ENCODE measurements at places on chromosomes 3 and 15.

DNA sequence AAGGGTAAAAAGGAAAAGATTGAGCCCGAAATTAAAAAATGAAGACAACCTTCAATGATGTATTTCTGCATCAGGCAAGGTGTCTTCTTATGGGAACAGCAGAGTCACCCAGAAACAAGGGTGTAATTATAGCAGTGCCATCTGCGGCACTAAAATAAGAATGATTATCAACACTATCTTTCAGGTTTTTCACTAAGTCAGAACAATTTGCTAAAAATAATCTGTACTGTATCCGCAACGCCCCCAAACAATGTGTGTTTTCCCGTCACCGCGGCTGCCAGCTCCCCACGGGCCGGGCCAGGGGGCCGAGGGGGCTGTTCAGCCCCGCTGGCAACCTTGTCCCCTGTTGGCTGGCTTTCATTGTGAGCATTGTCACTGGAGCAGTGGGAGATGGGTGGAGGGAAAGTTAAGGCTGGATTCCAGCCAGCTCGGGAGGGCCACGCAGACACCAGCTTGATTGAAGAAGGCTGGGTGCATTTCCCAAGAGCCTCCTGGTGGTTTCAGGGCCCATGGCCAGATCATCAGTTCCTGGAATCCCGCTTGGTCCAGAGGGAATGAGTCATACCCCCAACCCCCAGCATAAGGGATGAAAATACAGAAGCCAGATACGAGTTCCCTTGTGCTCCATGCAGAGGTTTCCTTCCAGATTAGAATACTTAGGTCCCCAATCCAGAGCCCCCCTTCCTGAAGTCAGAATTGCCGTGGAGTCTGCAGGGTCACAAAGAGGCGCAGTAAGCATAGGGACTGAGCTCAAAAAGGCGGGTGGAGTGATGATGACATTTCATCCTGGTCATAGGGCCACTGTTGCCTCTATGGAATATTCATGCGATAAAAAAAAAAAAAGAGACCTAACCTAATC is 90.2 kb upstream of the KLF13 start:
- DNase-seq: peak; percentile 36

DNA sequence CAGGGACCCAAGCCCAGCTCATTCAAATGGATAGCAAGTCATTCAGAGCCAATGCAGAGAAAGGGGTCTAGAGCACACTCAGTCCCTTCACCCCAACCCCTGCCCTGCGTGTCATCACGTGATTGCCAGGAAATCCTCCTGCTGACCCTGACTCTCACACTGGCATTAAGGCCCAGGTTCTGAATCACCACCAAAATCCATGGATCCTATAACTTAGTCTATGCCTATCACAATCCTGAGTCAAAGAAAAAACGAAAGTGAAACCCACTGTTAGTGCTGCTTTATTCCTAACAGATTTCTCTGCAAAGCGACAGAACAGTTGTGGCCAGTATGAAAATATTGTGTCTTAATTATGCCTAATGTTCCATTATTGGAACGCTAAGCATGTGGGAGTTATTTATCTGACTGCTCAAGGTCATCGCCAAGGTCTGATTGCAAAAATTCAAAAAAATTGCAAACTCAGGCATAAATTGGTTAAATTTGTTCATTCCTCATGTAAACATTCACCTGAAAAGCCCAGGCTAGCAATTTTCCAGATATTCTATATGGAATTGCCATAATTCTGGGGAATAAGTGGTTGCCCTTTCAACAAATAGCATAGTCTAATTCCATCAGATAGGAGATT is 108.7 kb upstream of the EIF1B start:
- DNase-seq: no peak

- DNase-seq: no peak
These were observed 26.2 kb downstream of the AAGAB start for GRCh38 chr15:67228286-67228685.

GRCh38 chr3:27990837-27991236 is 250.6 kb upstream of the CMC1 start:
- no peak for DNase-seq

DNA sequence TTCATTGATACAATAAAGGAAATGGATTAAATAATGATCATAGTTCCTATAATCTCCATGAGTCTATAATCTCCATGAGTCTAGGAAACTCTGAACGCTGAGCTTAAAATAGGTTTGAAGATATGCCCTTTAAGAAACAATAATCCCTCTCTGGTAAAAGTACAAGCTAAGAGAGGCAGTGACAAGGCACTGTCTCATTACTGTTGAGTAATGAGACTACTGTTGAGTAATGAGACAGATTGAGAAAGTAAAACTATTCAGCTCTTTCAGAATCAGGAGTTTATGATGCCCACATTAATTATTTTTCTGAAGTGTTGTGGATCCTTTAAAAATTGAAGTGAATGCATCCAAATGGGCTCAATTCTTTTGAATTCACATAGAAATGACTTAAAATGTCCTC is 235.5 kb upstream of the THRB start:
- DNase-seq: no peak

Measured in NCI-H524 treated with DMSO at 0.1 percent for 48 hours (cell line).